ENCODE measurements at places on chromosomes 7 and 10.
A peak's percentile ranks its signal among the peaks of the same experiment; 100 is the strongest.

GRCh38 chr10:10826125-10826524 lies 191.5 kb upstream of the CELF2 start:
- DNase-seq: peak; percentile 87

- peak; percentile 31 for DNase-seq
Measured at GRCh38 chr10:14543046-14543903, 212.6 kb upstream of the FRMD4A start.

- peak; percentile 79 for DNase-seq
Measured at GRCh38 chr10:13099666-13100348, at the start of gene OPTN. Gene OPTN (plus strand): TSS chr10:13100163. CDS start chr10:13109123, 8,960 bp downstream.

DNA sequence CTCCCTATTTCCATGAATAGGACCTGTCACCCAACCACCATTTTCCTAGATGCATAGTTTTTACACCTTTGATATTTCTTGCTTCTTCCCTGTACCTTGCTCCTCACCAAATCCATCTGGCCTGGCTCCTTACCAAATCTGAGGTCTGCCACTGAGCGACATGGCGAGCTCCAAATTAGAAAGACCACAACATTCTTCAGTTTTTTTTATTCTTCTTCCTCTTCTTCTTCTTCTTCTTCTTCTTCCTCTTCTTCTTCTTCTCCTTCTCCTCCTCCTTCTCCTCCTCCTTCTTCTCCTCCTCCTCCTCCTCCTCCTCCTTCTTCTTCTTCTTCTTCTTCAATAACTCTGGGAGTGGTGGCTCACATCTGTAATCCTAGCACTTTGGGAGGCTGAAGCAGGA lies 7.1 kb downstream of the CPED1 start:
- DNase-seq: no peak

DNA sequence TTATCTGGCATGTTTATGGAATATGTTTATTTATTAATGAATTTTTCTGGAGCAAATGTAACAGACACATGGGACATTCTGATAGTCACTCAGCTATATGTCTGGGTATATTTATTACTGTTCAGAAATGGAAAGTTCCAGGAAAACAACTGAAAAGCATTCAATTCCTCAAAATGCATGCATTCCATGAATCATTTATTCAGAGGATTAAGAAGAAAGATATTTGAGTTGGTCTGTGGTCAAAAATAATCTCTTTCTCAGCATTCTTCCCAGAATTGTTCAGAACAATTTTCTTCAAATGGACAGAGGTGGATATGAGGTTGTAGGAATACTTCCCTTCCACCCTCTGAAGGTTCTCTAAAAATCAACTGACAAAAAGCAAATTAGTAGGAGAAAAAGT lies 97.6 kb upstream of the ITGB1 start:
- peak; percentile 40 for DNase-seq

DNA sequence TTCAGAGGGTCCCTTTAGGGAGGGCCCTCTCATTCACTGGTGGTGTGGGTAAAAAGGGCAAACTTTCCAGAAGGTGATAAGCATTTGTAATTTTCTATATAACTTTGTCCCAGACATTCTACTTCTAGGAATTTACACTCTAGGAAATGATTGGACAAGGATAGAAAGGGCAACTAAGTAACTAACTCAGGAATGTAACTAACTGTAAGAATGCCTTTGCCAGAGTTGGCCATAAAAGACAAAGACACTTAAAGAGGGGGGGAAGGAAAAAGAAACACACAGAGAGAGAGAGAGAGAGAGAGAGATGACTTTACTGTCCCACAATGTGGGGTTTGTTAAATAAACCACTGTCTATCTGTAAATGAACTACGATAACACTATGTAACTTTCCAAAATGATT lies 38.5 kb upstream of the ITPRID1 start:
- no peak for DNase-seq

DNA sequence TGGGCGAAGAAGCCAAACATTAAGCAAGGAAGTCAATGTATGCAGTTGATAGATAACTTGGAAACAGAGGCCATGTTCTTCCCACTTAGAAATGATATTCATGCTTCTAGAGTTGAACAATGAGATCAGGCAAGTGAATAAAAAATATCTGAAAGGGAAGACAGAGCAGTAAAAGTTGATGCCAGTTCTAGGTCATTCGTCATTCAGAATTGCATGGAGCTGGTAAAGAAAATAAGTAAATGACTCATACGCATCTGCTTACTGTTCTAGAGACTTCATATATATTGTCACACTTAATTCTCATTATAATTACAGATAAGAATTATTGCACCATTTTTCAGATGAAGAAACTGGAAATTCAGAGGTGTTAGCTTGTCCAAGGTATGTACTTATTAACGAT lies 158.9 kb upstream of the FERD3L start:
- DNase-seq: no peak

- no peak for DNase-seq
Measured at GRCh38 chr7:22338877-22339276, 18.1 kb downstream of the RAPGEF5 start.

GRCh38 chr10:132374612-132375011 lies 22.4 kb upstream of the PWWP2B start:
- no peak for DNase-seq

- DNase-seq: no peak
Measured at GRCh38 chr10:546451-546850, 143.0 kb downstream of the DIP2C start.

DNA sequence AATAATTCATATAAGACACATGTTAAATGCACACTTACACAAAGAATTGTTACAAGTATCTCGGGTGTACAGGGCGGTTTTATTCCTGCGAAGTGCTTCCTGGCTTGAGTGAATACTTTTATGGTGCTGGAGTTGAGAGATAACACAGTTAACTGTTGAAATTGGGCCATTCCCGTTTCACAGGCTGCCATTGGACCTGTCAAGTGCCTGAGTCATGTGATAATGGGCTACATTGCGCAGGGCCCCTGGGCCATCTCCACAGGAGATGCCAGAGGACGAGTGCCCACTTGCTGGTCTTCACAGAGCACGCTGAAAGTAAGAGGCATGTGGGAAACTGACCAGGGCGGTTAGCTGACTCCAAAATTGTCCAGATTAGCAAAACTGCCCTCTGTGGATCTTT lies 4.8 kb downstream of the FBH1 start:
- no peak for DNase-seq

GRCh38 chr7:146902266-146902665 lies 785.7 kb downstream of the CNTNAP2 start:
- DNase-seq: no peak

DNA sequence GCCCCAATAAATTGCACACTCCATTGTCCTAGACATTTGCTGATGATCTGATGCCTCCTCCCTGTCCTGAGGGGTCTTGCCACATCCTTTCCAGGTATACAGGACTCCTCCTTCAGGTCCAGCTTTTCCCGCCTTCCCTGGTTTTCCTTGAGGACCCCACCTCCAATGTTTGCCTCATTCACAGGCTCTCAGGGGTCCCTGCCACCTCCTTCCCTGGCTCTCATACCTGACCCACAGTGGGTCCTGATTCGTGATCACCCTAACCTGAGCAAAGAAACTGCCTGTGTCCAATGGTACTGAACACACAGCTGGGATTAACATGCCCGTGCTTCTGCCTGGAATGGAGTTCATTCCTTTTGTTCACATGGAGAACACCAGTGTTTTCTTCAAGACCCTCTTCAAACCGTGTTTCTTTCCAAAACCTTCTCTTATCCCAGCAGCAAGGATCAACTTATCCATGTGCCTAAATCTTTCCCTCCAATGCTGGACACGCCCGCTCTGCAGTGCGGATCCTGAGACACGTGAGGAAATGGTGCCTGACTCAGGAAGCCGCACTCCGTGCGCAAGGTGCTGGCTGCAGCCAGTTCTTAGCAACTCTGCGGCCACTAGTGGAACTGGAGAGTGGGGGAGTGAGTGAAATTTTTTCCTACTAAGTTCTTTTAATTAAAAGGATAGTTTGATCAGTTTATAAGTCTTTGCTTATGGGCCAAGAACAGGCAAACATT lies 354.6 kb upstream of the SHH start:
- DNase-seq: no peak

GRCh38 chr10:53361936-53362335 lies 589.4 kb upstream of the MBL2 start:
- no peak for DNase-seq

DNA sequence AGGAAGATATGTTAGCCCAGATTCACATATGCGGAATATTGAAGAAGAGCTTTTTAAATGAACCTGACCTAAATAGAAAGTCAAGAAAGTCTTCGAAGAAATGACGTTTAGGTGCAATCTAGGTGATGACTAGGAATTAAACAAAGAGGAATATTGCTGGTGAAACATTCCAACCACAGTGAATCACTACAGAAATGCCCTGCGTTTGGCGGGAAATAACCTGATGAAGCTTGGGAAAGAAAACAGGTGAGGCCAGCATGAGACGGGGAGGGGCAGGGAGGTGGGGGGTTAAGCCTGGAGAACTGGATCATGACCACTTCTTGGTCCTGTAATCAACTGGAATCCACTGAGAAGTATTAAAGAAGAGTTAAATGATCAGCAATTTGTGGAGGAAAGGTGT lies 299.4 kb upstream of the VSTM2A start:
- DNase-seq: no peak

DNA sequence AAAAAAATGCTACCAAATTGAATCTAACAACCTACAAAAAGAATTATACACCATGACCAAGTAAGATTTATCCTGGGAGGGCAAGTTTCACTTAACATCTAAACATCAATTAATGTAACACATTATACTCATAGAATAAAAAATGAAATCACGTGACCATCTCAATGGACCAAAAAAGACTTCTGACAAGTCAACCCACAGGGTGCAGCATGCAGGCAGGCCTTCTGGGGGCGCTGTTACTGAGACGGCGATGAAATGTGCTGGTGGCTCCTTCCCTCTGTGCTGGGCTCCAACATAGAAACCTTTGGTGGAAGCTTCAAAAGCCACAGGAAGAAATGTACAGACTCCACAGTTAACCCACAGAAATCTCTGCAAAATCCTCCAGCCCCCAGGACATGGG lies 103.1 kb downstream of the INHBA start:
- DNase-seq: no peak

GRCh38 chr10:57988964-57989363 lies 278.7 kb downstream of the IPMK start:
- no peak for DNase-seq

DNA sequence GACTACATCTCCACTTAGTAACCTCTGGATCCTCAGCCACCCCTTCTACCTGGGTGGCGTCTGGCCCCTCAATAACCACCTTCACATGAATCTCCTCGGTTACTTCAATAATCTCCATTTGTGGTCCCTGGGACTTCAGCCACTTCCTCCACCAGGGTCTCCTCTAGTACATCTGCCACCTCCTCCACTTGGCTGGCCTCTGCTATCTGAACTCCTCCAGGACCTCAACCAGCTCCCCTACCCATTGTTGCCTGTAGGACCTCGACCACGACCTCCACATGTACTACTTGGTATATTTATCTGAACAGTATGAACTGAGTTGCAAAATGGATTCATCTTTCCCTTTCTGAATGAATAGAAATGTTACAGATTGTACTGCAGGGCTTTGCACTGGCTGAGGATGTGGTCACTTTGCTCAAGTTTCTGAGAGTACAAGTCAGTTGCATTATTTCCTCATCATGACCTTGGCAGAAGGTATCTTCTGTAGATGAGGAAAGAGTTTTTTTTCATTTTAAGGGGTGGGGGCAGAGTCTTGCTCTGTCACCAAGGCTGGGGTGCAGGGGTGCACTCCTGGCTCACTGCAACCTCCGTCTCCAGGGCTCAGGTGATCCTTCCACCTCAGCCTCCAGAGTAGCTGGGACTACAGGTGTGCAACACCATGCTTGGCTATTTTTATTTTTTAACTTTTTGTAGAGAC lies 36.0 kb downstream of the MAT1A start:
- DNase-seq: no peak

DNA sequence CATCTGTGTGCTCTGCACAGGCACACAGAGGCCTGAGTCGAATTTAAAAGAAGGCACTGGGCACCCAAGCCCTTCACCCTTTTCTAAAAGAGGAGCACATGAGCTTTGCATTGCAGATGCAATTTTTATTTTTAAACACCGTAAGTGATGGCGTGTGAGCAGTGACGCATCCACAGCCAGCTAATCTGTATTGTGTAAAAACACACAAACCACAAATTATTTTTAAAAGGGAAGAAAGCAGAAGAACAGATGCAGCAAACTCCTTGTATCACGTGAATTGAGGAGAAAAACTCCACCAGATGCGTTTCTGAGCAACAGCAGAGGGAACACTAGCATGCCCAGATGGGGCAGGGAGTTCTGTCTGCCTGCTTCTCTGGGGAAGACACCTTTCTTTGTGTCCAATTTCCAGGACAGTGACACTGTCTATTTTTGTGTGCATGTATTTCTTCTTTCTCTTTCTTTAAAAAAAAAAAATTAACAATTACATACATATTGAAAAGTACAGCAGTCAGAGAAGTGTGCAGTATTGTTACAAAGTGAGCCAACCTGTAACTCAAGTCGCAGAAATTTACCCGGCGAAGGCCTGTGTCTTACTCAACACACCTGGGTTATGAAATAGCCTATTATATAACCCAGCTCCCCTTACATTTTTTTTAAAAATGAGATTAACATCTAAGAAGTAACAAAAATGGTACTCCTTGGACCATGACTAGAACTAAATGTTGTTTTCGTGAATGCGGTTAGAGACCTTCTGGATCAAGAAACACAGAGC lies 39.2 kb downstream of the EEPD1 start:
- DNase-seq: peak; percentile 9

GRCh38 chr7:148175512-148175911 lies 415.1 kb upstream of the C7orf33 start:
- no peak for DNase-seq

DNA sequence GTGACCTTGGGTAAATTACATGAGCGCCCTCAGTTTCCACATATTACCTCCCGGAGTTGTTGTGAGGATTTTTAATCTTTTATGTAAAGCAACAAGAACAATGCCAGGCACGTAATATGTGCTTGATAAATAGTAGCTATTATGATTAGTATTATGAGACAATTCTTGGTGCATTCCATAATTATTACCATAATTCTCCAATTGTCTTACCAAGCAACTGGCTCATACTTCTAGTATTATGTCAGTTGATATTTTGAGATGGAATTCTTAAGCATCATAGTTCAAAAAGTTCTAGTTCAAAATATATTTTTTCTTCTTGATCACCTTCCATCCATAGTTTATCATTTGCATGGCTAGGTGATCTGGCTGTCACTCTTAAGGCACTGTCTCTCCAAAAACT lies 259.0 kb downstream of the BBS9 start:
- peak; percentile 51 for DNase-seq

- no peak for DNase-seq
Measured at GRCh38 chr7:48366096-48366495, 194.8 kb downstream of the ABCA13 start.

DNA sequence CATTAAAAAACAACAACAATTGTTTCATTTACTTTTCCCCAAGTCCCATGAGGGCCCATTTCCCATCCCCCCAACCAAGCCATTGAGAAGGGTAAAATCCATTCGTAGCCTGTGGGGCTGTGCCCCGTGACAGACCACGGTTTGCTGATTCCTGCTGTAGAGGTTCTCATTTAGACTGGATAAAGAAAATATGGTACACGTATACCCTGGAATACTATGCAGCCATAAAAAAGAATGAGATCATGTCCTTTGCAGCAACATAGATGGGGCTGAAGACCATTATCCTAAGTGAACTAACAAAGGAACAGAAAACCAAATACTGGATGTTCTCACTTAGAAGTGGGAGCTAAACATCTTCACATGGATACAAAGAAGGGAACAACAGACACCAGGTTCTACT lies 44.9 kb downstream of the ZNF783 start:
- no peak for DNase-seq

Measured in fibroblast of pulmonary artery (primary cell).